ENCODE measurements at places on chromosomes 5 and 9.

- DNase-seq = no peak
Measured at GRCh38 chr5:133230823-133231578, 179.2 kb downstream of the HSPA4 start.

- no peak for DNase-seq
Measured at GRCh38 chr5:82290908-82291307, 12.8 kb upstream of the RPS23 start.

DNA sequence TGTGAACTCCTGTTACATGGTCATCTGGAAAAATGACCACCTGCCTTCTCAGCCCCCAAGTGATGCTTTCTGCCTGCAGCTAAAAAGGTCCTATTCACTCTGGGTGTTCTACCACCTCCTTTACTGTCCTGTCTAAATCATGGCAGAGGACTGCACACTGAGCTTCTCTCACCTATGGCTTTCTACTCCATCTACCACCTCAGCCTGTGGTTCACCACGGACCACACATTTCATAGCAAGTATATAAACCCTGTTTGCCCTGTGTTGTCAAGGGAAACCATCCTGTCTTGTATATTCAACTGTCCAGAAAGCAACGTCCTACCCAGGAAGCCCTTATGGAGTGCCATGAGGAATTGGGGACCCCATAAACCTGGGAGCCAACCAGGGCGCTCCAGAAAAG lies 167.4 kb upstream of the ITGA1 start:
- DNase-seq = no peak

DNA sequence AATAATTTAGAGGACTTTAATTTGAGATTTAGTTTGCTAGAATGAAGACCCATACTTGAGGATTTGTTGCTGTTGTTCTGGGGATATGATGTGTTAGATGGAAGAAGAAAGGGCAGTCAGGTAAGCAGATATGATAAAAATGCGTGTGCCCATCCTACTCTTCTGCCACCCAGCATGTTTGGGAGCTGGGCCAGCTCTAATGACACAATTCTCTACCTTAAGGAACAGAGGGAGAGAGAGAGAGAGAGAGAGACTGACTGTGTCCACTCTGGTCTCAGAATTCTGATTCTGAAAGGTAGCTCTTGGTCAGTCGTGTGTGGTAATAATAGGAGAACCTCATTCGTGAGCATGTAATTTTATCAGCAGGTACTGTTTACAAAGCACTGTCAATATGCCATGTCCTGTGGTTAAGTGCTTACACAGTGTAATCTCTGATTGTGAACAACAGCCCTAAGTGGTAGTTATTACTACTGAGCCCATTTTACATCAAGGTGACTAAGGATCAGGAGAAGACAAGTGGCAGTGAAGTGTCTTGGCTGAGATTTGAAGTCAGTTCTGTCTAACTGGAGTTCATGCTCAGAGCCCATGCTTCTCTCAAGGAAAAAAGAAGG lies 307.4 kb upstream of the SEMA6A start:
- DNase-seq = no peak

DNA sequence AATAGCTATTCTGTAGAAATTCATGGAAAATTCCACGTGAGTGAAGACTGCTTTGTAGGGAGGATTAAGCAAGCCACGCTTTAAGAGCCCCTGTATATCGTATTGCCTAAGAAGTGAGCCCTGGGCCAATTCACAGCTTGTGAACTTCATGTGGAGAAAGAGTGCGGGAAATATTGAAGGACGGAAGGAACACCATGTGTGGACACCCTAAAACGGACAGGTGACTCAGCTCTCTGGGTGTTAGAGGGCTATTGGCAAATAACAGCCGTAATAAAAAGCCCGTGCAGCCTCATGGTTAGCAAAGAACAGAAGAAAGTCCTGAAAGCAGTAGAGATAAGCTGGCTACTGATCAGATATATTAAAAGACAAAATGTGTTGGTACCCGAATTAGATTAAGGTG lies 26.4 kb downstream of the ZNF366 start:
- no peak for DNase-seq

DNA sequence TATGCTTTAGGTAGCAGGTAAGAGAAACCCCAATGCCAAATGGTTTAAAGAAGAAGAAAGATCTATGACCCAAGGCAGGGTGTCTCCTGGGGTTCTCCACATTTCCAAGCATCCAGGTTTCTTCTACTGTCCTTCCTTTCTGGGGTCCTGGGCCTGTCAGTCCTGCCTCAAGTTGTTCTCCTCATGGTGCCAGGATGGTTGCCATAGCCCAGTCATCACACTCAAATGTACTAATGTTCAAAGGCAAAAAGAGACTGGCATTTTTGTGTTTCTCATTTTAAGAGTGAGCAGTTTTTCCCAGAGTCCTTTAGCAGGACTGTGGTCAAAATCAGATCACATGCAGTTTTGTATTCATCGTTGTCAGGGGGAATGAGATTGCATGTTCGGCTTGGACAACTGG lies 59.9 kb upstream of the BOD1 start:
- DNase-seq = no peak

DNA sequence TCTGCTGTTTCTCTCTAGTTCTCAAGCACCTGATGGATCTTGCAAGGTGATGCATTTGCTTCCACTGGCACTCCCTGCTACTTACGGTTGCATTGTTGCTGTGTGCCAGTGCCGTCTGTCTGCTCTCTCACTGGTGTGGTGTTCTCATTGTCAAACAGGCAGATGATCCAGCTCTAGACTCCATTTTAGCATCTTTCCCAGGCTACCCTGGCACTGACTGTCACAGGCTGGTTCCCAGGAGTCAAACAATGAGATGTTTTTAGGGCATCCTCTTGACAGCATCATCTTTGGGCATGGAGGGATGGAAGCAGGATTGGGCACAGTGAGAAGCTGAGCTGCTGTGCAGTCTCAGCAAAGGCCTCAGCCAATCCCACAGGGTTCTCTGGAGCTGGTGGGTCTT lies 12.9 kb downstream of the MTRR start:
- no peak for DNase-seq

- no peak for DNase-seq
Measured at GRCh38 chr9:131657037-131657377, 82.9 kb downstream of the RAPGEF1 start.

DNA sequence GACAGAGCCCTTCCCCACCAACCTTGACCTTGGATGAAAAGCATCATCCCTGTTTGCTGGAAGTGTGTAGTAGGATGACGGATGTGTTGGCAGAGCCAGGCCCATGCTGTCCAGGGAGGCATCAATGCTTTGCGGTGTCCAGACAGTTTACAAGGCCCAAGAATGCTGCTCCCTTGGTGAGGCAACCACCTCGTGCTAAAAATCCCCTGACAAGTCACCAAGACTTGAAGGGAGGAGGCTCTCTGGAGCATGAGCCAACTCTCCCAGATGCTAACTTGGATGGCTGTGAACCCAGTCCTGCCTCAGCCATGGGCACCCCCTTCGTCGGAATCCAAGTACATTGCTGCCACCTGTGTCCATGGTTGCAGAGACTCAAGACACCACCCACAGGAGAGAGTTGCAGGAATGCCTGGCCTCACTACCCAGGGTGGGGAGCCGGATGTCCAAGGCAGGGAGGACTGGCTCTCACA lies 9.5 kb upstream of the NKD2 start:
- DNase-seq = no peak

DNA sequence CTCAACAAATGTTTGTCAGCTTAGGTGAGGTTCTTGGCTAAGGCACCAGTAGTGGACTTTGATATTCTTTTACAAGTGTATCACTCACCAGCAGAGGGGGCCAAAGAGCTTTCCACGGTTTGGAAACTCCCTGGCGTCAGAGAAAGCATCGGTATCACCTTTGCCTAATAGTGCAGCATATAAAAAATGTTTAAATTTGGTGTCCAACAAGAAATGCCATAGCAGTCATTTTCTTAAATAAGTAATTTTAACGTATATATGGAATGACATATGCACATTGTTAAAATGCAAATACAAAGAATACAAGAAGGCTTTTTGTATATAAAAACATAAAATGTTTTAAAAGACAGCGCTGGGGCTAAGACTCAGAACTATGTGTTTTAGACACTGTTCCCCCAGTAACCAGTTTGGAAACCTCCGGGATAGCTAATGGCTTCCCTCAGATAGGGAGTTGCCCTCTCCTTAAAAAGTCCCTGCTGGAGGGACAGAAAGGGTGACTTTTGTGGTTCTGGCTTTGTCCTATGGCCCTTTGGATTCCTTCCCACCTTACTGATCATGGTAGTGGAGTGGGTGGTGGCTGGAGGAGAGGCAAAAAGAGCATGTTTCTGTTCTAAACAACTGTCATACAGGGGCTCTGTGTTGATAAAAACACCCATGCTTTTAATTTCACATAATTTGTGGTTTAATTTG lies 124.6 kb downstream of the GPBP1 start:
- DNase-seq = peak; percentile 91

GRCh38 chr9:132249123-132249522 lies 87.3 kb downstream of the NTNG2 start:
- DNase-seq = no peak

DNA sequence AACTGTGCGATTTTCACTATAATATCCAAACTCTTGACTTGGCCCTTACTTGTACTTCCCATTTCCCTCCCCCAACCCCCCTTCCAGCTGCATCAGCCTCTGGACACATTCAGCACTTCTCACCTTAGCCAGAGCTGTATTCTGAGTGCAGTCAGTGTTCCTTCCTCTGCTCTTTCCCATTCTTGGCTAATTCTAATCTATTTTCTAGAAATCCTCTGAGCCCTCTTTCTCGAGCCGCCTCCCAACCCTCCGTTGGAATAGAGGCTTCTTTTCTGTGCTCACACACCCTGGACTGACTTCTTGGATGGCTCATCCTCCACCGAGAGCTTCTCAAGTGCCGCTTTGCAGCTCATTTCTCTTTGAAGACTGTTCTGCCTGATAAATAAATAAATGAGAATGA lies 188.8 kb downstream of the NTRK2 start:
- peak; percentile 96 for DNase-seq
